SJSA1 (cell line): ENCODE measurements at places on chromosomes 6 and 20.

GRCh38 chr6:44072959-44073611 is 54.2 kb downstream of the MRPL14 start:
- peak; percentile 72 for DNase-seq

DNA sequence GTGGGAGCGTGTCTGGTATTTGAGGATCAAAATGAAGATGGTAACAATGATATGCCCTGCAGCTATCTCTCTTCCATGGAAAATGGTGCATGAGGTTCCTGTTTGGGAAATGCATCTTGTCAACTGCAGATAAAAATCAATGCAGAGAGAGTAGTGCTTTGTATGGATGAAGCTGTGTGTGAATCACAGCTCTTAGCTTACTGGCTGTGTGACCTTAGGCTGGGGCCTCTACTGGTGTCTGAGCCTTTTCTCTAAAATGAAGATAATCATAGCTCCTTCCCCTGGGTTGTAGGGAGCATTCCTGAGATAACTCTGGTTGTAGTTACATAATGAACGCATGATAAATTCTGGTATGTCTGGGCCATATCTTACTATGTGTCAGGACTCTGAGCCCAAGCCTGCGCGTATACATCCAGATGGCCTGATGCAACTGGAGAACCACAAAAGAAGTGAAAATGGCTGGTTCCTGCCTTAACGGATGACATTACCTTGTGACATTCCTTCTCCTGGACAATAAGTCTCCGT is 19.6 kb downstream of the ANGPT4 start:
- DNase-seq: no peak

DNA sequence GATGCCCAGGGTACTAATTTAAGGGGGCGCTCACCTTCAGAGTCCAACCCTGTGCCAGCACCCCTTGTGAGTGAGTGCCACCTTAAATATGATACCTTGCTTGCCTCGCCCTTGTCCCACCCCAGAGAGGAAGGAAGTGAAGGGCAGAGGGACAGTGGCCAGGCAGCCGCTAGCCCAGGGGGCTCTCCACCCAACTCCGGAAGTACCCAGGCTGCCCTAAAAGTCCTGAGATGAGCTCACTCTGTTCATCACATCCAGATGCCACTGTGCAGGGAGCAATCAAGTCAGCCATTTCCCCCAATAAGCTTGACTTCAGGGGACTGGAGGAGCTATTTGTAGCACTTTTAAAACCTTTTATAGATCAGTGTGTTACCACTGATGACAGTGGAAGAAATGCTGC is 25.0 kb upstream of the STX16 start:
- no peak for DNase-seq

- no peak for DNase-seq
These were observed 45.4 kb downstream of the ROS1 start for GRCh38 chr6:117380298-117380697.

GRCh38 chr20:704726-705125 is 29.1 kb upstream of the SCRT2 start:
- DNase-seq: no peak

- DNase-seq: peak; percentile 54
These were observed 98.4 kb downstream of the SYCP2 start for GRCh38 chr20:59835057-59835447.

- DNase-seq: no peak
These were observed 416.9 kb downstream of the FRK start for GRCh38 chr6:115643762-115644161.

DNA sequence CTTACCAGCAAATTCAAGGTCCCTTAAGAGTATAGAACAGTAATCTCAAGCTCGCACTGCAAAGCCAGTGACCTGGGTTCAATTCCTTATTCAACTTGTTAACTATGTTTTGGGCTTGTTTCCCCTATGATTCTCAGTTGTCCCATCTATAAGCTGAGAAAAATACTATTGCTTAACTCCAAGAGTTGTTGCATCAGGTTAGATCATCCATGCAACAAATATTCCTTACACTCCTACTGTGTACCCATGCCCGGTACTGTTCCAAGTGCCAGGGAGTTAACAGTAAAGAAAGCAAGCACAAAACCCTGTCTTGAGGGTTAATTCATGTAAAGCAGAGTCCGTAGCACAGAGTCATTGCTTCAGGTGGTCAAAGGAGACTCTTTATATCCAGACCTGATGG is 247.3 kb downstream of the MAFB start:
- DNase-seq: no peak

DNA sequence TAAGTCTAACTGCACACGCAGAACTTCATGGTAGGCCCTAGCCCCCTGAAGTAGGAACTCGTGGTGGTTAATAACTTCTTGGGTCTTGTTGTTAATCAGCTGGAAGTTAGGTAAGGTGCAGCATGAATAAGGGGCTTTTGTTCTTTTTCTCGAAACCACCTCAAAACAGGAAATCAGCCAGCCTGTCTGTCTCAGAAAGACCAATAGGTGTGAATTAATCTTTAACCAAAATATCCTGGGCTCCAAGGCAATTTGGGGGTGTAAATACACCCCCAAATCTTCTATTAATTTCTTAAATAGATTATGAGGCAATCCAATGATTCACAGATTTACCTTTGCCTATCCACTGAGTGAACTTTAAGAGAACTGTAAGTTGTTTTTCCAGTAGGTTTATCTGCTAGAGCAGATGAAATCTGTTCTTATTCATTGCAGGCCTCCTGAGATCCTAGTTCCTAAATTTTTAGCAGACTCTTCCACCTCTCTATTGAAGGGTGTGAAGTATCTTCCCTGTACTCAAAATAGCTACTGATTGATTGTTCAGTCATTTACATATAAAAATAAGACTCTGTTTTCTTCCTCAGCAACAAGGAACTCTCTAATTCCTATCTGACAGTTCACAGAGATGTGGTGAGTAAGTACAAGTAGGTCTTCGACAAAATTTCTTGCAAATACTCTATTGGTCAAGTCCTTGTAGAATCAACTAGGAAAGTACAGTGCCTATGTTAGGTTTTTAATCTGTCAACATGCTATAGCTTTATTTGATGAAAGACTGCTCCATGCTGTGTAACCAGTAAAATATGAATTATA is 427.1 kb upstream of the NOX3 start:
- peak; percentile 20 for DNase-seq

DNA sequence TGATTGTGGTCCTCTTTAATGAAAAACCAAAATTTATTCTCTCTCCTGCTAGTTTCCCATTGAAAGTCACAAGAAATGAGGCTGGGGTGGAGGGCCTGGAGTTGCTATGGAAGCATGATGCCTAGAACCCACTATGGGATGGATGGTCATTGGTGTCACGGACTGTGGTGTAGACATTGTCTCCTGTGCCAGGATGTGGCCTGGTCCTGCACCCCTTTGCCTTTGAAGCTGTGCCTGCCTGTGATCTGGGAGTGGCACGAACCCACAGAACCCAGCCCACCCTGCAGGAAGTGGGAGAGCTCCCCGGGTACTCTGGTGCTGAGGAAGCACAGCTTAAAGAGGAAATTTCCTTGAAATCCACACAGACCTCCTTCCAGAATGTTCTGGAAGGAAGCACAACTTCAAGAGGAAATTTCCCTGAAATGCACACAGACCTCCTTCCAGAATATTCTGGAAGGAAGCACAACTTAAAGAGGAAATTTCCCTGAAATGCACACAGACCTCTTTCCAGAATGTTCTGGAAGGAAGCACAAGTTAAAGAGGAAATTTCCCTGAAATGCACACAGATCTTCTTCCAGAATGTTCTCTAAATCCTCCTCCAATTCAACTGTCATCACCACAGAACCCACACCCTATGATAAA is 105.6 kb downstream of the CDH26 start:
- no peak for DNase-seq

GRCh38 chr6:39685938-39686337 is 39.3 kb downstream of the KIF6 start:
- DNase-seq: no peak

DNA sequence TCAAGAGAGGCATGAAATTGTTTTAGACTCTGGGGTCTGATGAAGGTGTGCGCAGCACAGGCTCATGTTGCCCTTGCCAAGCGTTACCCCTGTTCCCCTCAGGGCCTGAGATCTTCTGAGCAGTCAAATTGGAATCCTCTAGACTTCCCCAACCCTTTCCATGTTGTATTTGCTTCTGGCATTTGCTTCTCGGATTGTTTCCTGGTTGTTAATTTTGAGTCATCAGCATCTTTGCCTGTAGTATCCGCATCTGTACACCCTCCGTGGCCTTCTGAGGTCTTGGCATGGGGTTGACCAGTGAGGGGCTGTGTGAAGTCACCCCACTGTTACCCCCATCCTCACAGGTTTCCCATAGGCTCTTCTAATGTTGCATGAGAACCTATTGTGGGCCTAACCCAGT is 40.9 kb downstream of the SLC24A3 start:
- no peak for DNase-seq

GRCh38 chr6:8990075-8990474 is 554.7 kb upstream of the SLC35B3 start:
- DNase-seq: no peak

DNA sequence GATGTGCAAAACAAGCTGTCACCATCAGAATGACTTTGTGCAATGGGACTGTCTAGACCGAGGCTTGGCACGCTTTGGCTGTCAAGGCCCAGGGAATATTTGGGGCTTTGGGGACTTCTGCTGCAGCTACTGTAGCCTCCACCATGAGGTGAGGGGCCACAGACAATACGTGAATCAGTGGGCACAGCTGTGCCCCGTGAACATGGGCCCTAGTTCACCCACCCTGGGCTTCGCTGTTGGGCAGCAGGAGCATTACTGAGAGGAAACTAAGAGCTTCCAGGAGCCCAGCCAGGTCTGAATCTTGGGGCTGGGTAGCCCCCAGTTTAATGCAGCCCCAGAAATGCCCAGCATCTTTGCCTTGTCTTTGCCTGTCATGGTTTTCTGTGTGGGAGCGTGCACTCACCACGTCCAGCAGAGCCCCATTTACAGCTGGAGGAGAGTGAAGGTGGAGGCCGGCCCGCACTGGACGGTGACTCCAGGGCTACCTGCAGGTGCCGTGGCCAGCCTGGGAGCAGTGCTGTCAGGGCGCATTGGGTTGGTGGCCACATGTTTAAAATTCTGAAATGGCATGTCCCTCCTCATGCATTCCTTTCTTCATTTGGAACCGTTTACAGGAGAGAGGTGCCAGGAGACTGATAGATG is 34.7 kb downstream of the DUSP22 start:
- DNase-seq: no peak

GRCh38 chr20:8260837-8261251 is 128.8 kb downstream of the PLCB1 start:
- no peak for DNase-seq

DNA sequence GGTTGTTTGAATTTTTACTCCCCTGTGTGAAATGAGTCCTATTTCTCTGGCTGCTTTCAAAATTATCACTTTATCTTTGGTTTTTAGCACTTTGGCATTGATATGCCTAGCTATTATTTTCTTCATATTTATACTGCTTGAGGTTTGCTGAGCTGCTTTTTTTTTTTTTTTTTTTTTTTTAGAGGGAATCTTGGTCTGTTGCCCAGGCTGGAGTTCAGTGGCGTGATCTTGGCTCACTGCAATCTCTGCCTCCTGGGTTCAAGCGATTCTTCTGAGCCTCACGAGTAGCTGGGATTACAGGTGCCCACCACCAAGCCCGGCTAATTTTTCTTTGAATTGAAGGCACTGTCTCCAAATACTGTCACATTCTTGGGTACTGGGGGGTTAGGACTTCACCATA is 40.6 kb downstream of the STXBP5 start:
- DNase-seq: no peak
